CD4-positive, alpha-beta T cell treated with Interleukin-12 subunit alpha and Interleukin-12 subunit beta, for 1 hour (primary cell): ENCODE measurements at places on chromosomes 13 and 19.

DNA sequence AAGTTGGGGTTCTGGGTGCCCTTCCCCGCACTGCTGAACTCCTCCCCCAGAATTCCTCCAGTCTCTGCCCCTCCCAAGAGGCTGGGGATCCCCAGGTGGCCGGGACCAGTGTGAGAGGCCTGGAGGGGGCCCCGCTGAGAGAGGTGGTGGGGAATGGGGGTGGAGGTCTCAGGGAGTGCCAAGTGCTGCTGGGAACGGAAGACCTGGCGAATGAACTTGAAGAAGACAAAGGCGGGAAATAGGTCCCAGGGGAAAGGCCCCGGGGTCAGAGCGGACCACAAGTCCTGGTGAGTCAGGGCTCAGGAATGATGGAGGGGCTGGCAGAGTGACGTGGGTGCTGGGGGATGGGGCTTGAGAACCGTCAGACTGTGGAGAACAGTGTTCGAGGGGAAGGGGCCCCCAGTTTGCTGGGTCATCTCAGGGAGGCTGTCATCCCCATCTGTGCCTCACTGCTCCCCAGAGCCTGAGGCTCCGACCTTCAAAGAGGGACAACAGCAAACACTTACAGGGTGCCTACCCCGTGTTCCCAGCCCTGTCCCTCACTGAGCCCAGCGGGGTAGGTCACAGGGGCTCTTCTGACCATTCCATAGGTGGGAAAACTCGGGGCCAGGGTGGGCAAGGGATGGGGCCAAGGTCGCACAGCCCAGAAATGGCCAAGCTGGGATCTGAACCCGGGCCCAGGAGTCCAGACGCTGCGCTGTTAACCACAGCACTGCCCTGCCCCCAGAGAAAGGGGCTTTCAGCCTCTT is 16.0 kb upstream of the SEMA6B start:
- DNase-seq = no peak

- DNase-seq = no peak
Measured at GRCh38 chr19:7706955-7707456, 5.1 kb upstream of the FCER2 start.

- no peak for DNase-seq
Measured at GRCh38 chr13:35930665-35931631, 200.2 kb downstream of the DCLK1 start.

GRCh38 chr19:56681702-56682101 is 10.1 kb upstream of the ZNF835 start:
- no peak for DNase-seq

- no peak for DNase-seq
Measured at GRCh38 chr13:107216046-107216755, 648.3 kb upstream of the ARGLU1 start.

DNA sequence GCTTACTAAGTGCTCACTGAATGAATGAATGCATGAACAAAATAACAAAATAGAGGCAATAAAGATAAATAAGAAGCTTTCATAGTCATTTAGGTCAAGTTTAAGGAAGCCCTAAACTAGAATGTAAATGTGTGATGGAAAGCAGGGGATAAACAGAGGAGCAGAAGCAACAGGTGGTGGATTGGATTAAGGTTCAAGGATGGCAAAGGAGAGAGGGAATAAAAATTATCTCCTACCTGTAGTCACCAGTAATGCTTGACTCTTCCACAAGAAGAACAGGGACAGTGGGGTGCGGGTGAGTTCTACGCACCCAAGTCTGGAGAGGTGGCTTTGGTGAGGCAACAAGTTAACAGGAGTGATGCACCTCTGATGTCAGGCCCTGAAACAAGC is 212.4 kb downstream of the ZIC5 start:
- DNase-seq = no peak
